ENCODE measurements at places on chromosomes 1 and 21. TPM values are rescaled to one million over a fixed set of nuclear protein-coding genes. Genes with fewer than 3 reads are reported as not detected.

DNA sequence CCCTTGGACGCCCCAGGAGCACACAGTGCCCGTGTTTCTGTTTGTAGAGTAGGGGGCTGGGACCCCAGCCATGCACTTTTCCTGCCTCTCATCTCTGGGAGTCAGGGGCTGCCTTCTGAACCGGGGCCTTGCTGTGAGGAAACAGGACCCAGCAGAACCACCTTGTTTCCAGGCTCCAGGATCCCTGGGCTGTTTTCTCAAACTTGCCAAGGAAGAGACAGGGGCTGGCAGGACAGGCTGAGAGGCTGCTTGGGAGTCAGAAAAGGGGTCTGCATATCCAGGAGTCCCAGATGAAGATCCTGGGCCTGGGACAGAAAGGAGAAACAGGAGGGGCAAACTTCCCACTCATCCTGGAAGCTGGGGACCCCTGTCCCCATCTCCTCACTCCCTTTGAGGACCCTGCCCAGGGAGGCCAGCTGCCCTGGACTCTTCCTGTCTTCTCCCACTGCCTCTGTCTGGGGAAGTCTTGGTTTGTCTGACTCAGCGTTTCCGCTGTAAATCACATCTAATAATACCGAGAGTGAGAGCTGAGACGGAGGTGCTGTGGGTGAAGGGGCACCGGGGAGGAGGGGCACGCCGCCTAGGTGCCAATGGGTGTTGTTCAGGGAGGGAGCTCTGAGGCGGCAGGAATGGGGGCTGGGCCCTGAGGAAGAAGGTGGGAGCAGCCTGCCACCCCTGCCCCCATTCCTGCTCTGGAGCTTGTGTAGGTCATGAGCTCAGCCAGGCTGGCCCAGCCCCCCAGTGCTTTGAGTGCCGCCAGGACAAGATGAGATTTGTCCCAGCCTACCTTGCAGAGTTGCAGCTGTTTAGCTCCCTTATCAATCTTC lies 16.7 kb downstream of the POU3F1 start:
- DNase-seq, result peak; percentile 39
- H3K27me3 ChIP-seq, result no peaks in the 10 kb centered on the region
- H3K4me3 ChIP-seq, result no peak overlapping the region
- H3K36me3 ChIP-seq, result peaks cover 12% of the 10 kb centered on the region

DNA sequence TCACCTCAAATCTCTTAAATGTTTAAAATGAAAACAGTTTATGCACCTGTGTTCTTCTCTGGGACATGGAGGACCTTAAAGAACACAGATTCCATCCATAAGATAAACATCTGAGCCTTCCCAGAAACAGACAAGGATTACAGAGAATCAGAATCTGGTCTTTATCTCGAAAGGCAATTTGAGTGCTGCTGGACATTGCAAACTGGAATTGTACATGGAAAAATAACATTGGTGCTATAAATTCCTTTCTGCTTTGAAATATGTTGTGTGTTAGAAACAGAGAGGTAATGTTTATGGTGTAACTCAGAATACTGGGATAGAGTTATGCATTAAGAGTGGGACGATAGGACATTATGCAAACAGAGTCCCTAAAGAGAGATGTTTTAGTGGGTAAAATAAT lies 6.6 kb upstream of the DDR2 start:
- no peak for DNase-seq
- H3K36me3 ChIP-seq, result no peaks in the 10 kb centered on the region
- peaks cover 25% of the 10 kb centered on the region for H3K4me1 ChIP-seq
- H3K4me3 ChIP-seq, result no peak overlapping the region

- peak overlapping the region; percentile 70 for H3K27ac ChIP-seq
- H3K4me3 ChIP-seq, result no peak overlapping the region
- no peaks in the 10 kb centered on the region for H3K27me3 ChIP-seq
- H3K36me3 ChIP-seq, result no peaks in the 10 kb centered on the region
- DNase-seq, result no peak
Observed at GRCh38 chr1:10252508-10252907, 42.1 kb downstream of the KIF1B start.

- DNase-seq, result no peak
- no peak overlapping the region for H3K27ac ChIP-seq
- no peaks in the 10 kb centered on the region for H3K27me3 ChIP-seq
- H3K36me3 ChIP-seq, result no peaks in the 10 kb centered on the region
- H3K4me3 ChIP-seq, result no peak overlapping the region
Observed at GRCh38 chr1:147185432-147185831, 13.2 kb upstream of the PRKAB2 start.

GRCh38 chr1:111030590-111030989 lies 66.9 kb upstream of the LRIF1 start:
- no peaks in the 10 kb centered on the region for H3K36me3 ChIP-seq
- no peaks in the 10 kb centered on the region for H3K27me3 ChIP-seq

- no peak overlapping the region for H3K27ac ChIP-seq
- no peak overlapping the region for H3K4me3 ChIP-seq
- no peaks in the 10 kb centered on the region for H3K36me3 ChIP-seq
- no peak for DNase-seq
Observed at GRCh38 chr1:101259744-101260148, 22.9 kb downstream of the S1PR1 start.

DNA sequence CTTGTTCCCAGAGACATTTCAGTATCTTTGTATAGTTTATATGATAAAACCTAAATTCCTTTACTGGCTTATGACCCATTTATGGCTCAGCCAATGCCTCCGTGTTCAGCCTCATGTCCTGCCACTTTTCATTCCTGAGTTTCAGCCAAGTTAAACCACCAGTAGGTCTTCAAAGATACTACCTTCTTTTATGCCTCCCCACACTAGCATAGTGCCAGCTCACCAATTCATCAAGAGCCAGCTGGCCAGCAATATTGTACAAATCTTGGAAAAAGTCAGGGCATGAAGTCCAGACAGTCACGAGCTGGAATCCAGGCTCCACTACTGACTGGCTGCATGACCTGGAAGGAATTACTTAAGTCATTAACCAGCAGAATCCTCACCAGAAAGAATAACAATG lies 446.0 kb downstream of the GPATCH2 start:
- no peak overlapping the region for H3K4me3 ChIP-seq
- H3K27ac ChIP-seq, result no peak overlapping the region
- H3K36me3 ChIP-seq, result no peaks in the 10 kb centered on the region
- no peak for DNase-seq
- H3K4me1 ChIP-seq, result no peaks in the 10 kb centered on the region

DNA sequence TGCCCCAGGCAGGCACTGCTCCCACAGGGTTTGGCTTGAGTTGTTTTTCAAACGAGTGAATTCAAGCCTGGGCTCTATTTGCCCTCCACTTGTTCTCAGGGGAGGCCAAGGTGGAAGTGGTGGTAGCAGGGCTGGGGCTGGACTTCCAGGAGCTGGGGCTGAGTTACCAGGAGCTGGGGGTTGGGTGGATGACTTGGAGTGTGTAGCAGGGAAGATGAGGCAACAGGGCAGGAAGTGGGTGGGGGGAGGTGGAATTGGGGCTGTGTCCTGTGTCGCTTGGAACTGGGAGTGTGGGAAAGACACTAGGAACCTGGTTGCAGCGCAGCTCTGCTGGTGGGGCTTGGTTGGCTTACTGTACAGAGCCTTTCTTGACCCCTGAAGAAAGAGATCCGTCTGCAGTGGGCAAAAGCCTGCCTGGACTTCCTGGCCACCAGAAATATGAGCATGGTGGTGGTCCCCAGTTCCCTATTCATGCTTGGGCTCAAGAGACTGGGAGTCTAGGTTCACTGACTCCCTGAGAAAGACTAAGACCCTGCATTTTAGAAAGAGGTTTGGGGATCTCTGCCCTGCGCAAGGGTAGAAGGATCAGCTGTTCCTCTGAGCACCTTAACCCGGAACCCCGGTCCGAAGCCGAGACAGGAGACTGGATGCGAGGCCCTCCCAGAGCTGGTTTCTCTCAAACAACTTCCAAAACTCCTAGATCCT lies 3.1 kb downstream of the TFAP2E start:
- no peak for DNase-seq
- H3K4me3 ChIP-seq, result no peak overlapping the region
- peaks cover 3% of the 10 kb centered on the region for H3K4me1 ChIP-seq
- no peaks in the 10 kb centered on the region for H3K36me3 ChIP-seq

DNA sequence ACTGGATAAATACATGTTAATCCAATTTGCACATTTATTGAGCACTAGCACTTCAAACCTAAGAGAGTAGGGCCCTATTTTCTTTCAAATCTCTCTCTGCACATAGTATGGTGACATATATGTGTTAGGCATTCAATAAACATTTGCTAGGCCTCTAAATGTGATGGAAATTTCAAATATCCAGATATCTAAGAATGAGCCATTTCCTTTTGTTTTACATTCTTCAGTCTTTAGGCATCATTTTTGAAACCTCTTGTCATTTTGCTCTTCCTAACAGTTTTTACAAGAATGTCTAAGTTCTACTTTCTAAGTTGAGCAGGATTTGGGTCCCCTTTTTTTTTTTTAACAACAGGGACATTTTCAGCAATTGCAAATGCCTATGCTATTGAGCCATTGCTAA lies 395.7 kb upstream of the ST6GALNAC5 start:
- H3K36me3 ChIP-seq, result no peaks in the 10 kb centered on the region
- no peak overlapping the region for H3K4me3 ChIP-seq
- H3K4me1 ChIP-seq, result no peaks in the 10 kb centered on the region
- no peaks in the 10 kb centered on the region for H3K27me3 ChIP-seq
- no peak for DNase-seq

DNA sequence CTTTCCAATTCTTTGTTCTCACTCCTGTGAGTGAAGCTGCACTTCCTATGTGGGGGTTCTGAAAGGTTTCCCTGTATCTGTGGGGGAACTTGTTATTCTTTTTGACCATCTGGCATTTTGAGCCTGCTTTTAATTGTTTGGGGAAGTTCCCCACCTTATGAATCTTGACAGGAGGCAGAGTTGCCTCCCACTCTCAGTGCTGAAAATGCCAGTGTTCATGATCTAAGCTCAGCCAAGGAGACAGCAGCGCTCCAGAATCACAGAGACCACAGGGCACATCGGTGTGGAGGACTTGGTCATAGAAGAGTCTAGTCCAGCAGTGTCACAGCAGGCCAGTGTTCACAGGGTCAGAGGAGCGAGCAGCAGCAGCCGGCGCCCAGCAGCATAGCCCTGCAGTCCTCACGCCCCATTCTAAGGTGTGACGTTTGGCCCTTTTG lies 63.8 kb upstream of the PRDX6 start:
- no peaks in the 10 kb centered on the region for H3K27me3 ChIP-seq
- DNase-seq, result no peak
- peaks cover 26% of the 10 kb centered on the region for H3K4me1 ChIP-seq
- H3K36me3 ChIP-seq, result no peaks in the 10 kb centered on the region

DNA sequence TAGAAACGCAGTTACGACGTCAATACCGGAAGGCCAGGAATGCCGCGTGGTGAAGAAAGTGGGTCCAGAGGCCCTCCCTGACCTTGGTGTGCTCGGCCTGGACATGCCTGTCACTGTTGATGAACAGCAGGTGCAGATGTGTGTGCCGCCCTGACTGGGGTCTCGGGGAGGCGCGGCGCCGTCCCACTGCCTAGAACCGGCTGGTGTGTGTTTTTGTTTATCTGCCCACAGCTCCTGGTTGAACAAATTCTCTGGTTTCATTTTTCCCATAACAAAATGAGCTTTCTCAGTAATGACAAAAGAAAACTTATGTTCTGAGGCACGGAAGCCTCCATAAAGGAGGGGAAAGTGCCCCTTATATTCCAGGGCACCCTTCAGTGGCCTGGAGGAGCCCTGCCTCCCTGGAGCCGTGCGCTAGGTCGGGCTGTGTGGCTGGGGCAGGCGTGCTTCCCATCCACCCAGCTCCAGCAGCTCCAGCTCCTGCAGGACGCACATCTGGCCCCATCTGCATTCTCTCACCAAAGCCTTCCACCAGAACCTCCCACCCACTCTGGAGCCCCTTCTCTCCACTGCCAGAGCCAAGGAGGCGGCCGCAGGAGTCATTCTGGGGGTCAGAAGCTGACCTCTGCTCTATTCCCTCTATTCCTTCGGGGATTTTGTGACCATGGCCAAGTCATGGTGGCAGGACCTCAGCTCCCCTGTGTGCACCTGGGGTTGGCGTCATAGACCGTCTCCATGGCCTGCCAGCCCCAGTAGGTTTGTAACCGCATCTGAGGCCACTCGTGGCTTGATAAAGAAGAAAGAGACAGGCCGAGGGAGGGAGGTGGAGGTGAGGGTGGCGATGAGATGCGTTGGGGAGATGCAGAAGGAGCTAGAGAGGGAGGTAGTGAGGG lies 20.1 kb upstream of the COL18A1 start:
- peaks cover 3% of the 10 kb centered on the region for H3K27me3 ChIP-seq
- H3K4me3 ChIP-seq, result no peak overlapping the region
- no peaks in the 10 kb centered on the region for H3K36me3 ChIP-seq
- H3K27ac ChIP-seq, result no peak overlapping the region

DNA sequence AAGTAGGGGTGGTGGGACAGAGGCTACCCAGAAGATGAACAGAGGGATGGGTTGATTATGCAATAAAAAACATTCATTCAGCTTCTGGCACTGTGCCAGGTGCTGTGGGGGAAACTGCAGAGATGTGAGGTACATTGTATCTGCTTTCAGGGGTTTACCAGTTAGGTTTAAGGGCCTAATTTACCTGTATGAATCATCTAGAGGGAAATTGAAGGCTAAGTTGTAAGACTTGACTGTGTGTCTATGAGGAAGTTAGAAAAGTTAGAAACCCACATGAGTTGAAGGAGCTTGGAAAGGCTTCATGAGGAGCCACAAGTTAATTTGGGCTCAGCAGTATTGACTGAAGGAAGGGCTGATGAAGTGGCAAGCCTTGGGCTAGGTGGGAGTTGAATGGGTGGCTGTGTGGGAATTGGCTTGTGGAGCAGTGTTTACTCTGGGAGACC lies 36.7 kb upstream of the APOBEC4 start:
- no peaks in the 10 kb centered on the region for H3K27me3 ChIP-seq
- H3K36me3 ChIP-seq, result no peaks in the 10 kb centered on the region
- H3K27ac ChIP-seq, result no peak overlapping the region
- peaks cover 43% of the 10 kb centered on the region for H3K4me1 ChIP-seq
- H3K4me3 ChIP-seq, result no peak overlapping the region
- no peak for DNase-seq

GRCh38 chr21:18049461-18049860 lies 195.2 kb upstream of the CHODL start:
- no peak for DNase-seq
- no peaks in the 10 kb centered on the region for H3K4me1 ChIP-seq
- no peak overlapping the region for H3K4me3 ChIP-seq
- H3K27ac ChIP-seq, result no peak overlapping the region
- H3K27me3 ChIP-seq, result no peaks in the 10 kb centered on the region

DNA sequence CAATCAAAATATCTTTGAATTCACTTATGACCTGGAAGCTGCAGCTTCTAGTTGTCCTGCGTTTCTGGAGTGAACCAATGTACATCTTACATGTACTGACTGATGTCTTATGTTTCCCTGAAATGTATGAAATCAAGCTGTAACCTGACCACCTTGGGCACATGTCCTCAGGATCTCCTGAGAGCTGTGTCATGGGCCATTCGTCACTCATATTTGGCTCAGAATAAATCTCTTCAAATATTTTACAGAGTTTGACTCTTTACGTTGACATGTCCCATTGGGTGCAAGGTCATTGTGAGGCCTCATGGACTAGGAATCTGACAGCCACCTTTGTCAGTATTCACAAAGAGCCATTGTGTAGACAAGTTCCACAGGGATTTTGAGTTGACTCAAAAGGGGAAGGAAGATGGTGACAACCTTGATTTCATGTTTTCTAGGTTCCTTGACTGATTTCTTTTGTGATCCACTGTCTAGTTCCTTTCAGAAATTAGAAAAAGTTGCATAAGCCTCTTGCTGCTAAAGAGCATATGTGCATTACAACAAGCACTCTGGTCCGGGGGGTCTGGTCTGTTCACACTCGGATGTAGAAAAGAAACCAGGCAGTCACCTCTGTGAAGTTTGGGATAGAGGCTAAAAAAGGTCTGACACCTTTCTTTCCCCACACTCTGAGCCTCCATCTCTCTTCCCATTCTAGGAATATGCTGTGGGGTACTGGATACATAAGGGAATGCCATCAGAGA lies 10.7 kb downstream of the CHI3L2 start:
- DNase-seq, result no peak
- H3K4me3 ChIP-seq, result no peak overlapping the region
- H3K36me3 ChIP-seq, result no peaks in the 10 kb centered on the region
- H3K4me1 ChIP-seq, result peaks cover 8% of the 10 kb centered on the region
- H3K27me3 ChIP-seq, result no peaks in the 10 kb centered on the region

The CD53 gene
- total RNA-seq, result 55.2 TPM

The UBE2J2 gene
- total RNA-seq, result 23.5 TPM
